Fibroblast of skin of right biceps (primary cell): ENCODE measurements at places on chromosomes 1 and 21.

GRCh38 chr1:163361123-163361934 is 39.6 kb downstream of the NUF2 start:
- DNase-seq = peak; percentile 2

GRCh38 chr21:43930074-43930847 is 65.2 kb downstream of the AGPAT3 start:
- no peak for DNase-seq

GRCh38 chr1:145720878-145721671 is 1.8 kb downstream of the CD160 start:
- DNase-seq = peak; percentile 67

GRCh38 chr1:119366424-119366823 is 2.2 kb upstream of the HAO2 start:
- no peak for DNase-seq

DNA sequence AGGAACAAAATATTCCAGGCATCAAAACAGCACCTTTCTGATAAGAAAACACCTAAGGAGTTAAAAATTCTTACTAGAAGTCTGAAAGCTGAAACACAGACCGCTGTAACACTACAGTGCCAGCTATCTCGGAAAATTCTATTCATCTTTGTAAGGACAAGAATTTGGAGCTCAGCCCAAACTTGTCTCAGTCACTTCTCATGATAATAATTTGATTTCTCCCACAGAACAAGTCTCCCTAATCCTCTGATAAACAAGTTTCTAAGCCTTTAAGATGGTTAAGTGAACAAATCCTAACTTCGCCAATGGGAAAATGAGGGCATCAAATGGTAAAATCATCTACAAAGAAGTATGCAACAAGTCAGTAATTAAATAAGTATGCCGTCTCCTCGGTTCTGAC is 59.9 kb downstream of the SIPA1L2 start:
- no peak for DNase-seq

GRCh38 chr1:221778125-221778524 is 36.2 kb upstream of the DUSP10 start:
- DNase-seq = no peak

- no peak for DNase-seq
Observed at GRCh38 chr21:28193189-28193588, 799.5 kb downstream of the LTN1 start.

DNA sequence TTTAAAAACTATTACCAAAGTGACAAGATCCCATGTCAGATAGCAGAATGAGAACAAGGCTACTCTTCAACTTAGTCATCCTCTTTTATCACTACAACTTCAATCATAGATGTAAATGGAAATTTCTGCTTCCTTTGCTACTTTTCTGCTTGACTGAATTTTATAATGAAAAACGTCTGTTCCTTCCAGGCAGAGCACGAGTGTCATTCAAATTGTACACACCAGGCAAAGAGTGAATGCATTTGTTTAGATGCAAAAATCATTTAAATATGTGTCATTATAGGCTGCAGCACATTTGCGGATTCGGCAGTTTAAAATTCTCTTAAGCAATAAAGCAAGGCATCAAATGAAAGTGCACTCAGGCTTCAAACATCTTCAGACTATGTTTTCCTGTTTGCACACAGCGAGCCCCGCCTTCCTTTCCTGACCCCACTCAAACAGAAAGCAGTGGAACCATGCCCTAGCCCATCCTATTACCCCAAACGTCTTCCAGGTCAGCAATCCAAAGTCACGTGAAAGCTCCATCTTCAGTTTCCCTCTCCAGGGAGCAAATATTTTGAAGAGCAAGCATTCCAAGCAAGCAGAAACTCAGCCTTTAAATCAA is 99.6 kb downstream of the APP start:
- peak; percentile 72 for DNase-seq

DNA sequence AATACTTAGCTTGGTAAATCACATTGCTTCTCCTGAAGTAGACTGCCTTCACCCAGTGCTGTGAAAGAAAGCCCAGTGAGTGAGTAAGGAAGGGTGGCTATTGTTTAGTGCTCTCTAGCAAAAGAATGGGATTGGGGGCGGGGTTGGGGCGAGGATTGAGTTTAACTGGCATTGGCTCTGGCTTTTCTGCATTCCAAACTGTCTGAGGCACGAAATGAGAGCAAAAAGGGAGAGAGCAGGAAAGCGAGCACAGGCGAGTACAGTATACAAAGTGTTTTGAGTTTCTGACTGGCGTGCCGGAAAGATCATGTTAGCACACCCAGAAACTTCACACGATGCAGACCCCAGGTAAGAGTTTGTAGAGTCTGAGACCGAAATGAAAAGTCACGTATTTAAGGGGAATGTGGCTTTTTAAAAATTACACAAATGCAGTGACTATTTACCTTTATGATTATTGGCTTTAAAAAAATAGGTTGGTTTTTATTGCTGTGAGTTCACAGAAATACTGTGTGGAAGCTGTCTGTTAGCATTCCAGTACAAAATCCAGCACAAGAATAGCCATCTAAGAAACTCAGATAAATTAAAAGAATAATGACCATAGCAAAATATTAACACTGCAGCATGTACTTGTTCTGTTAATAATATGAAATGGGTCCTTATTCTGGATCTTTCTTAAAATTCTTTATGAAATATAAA is 155.4 kb downstream of the CLEC20A start:
- peak; percentile 93 for DNase-seq

DNA sequence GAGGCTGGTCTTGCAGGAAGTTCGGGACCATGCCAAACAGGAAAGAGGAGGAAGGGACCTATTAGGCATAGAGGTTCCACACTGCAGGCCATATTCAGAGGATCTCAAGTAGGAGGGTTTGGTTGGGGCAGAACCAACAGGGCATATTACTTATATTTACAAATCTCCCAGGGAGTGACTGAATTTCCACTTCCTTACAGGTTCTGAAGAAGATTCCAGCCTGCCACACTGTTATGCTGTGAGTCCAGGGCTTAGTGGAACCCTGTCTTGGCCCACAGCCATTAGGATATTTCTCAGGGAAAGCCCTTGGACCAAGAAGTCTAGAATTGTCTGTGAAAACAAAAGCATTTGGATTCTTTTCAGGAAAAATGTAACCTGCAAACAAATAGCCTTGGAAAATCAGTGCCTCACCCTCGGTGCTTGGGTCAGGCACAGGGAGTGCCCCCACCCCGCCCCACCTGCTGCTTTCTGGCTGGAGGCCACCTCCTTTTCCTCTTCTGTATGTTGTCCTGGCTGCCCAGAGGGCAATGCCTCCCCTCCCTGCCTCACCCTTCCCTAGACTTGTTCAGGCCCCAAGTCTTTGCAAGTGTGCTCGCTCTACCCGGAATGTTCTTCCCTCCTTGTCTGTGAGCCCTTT is 41.0 kb upstream of the JUN start:
- DNase-seq = no peak

DNA sequence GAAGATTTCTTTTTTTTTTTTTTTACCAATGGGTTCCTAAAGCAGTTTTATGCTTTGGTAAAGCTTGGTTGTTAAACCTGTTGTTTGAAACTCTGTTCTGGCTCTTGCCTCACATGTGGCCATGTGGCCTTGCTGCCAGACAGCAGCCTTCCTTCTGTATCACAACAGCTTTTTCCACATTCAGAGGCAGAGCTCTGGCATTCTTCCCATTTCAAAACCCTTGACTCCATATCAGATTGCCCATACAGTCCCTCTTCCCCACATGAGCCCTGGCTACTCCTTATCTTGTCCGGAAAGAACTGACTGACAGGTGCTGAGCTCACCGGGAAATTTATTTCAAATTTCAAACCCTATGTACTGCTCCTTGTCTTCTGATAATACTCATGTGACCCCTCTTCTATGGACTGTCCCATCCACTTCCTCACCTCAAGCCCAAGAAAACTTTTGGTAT is 38.5 kb upstream of the LAX1 start:
- DNase-seq = no peak

GRCh38 chr1:8902765-8903164 is 24.3 kb upstream of the ENO1 start:
- peak; percentile 64 for DNase-seq

- DNase-seq = no peak
Observed at GRCh38 chr1:235009074-235009473, 119.6 kb downstream of the TOMM20 start.

DNA sequence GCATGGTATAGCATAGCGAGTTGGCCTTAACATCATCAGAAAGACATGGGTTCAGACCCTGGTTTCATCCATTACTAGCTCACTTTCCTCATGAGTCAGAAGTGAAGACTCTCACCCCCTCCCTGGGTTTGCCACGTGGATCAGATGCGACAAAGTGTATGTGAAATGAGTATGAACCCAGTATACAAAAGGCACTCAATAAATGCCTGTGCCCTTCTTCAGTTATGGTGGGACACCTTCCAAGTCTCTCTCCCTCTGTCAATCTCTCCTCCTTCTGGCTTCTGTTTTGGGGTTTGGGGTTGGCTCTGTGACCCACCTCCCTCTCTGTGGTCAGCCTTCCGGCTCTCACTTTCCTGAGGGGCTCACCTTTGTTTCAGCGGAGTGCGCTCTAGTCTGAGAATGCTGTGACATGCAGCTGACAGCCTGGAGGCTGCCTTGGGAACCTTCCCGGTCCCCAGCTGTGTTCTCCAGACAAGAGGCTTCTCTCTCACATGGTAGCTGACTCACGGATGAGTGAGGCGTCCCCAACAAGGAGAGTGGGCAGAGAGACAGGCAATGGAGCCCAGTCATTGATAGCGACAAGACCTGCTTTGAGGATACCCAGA is 155.0 kb upstream of the EDN2 start:
- peak; percentile 88 for DNase-seq
